Astrocyte (in vitro differentiated cells and primary cell): ENCODE measurements at places on chromosomes 7 and 10. TPM values are rescaled to one million over a fixed set of nuclear protein-coding genes. Genes with fewer than 3 reads are reported as not detected.

DNA sequence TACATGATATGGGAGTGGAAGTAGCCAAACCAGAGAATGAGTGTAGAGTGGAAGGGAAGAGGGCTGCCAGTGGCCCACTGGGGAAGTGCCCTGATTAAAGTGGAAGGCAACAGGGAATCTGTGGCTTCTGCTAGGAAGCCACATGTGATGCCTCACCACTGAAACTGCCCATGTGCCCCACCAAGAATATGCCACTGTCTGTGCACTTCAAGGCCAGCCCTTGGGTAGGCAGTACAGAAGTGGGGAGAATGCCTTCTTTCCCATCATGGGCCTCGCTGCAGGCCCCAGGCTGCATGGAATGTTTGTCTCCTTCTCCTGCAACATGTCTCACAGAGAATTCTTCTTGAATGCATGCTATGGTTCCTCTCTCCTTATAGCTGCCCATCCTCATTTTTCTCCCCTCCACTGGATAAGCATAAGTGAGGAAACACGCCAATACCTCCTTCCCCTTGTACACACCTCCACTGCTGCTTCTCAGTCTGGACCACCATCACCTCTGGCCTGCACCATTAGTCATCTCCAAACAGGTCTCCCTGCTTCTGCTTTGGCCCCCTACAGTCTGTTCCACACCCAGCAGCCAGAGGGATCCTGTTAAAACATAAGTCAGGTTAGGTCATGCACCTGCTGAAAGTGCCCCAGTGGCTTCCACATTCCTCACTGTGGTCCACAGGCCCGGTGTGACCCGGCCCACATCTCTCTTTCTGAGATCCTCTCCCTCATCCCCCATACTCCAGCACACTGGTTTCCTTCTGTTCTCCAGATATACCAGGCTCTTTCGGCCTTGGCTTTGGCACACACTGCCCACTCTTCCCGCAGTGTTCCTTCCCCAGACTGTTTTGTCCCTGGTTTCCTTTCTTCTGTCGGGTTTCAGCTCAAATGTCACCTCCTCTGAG lies 37.1 kb downstream of the SNX10 start:
- no peak for DNase-seq

Gene COL28A1
- 0.11 TPM in 1 of 2 replicates, not detected in the other for total RNA-seq

DNA sequence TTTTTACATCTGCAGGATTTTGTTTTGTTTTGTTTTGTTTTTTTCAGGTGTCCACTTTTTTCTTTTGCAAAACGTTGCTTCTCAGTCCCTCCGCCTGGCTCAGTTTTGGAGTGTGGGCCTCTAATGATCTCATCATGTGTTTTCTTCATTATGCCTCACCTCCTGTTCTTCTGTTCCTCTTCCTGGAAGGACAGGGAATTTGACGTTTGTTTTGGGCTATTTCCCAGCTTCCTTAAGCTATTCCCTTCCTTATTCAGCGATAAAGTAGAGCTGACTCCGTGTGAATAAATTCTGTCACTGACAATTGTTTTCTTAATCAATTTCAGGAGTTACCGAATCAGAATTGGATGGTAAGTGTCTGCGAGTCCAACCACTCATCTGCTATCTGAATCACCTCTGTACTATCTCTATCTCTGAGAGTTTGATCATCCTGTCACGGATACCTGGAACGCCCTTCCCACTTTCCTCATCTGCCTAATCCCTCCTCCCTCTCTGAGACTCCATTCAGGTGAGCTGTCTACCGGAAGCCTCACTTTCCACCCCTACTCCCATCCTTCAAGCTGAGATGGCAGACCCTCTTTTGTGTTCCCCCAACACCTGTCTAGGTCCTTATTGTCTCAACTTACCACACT lies 218.4 kb downstream of the GATA3 start:
- no peak for DNase-seq

GRCh38 chr10:116768786-116769185 lies 26.4 kb upstream of the HSPA12A start:
- DNase-seq = no peak

- peak; percentile 95 for DNase-seq
Observed at GRCh38 chr7:55325371-55325792, 39.8 kb upstream of the LANCL2 start.

Gene C7orf33
- not detected in 2 replicates for total RNA-seq

Gene TCERG1L
- total RNA-seq = 1.9 and 3.5 TPM in 2 replicates

DNA sequence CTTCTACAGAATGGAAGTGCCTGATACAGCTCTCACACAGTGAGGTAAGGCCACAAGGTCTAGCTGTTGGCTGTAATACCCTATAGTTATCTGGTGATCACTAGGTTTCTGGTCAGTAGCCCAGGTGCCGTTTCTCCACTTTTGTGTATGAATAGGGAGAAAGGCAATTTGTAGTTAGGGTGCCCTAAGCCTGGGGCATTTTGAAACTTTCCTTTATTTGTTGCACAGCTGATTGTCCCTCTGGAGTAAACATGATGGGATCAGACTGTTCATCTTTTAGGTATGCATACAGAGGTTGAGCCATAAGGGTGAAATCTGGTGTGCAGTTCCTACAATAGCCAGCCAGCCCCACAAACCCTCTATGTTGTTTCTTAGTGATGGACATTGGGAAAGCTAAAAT lies 112.4 kb downstream of the ANKRD26 start:
- DNase-seq = no peak

DNA sequence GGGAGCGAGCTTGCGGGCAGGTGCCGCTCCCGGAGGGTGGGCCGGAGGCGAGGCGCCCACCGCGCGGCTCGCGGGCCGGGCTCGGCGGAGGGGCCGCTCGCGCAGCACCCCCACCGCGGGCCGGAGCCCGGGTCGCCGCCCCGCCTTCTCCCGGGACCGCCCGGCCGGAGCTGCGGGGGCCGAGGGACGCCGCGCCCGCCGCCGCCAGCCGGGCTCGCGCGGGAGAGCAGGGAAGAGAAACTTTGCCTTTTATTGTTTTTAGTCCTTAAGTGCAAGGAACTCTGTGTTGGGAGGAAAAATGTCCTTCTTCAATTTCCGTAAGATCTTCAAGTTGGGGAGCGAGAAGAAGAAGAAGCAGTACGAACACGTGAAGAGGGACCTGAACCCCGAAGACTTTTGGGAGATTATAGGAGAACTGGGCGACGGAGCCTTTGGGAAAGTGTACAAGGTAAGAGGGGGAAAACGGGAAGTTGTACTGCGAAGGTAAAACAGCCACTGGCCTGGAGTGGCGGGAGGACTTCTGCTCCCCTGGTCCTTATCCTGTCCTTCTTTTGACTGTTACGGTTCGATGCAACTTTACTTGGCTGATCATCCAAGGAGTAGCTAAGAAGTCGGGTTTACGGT lies 620 bp downstream of the SLK start:
- DNase-seq = peak; percentile 15

Gene SPDYE9
- not detected in 2 replicates for total RNA-seq

DNA sequence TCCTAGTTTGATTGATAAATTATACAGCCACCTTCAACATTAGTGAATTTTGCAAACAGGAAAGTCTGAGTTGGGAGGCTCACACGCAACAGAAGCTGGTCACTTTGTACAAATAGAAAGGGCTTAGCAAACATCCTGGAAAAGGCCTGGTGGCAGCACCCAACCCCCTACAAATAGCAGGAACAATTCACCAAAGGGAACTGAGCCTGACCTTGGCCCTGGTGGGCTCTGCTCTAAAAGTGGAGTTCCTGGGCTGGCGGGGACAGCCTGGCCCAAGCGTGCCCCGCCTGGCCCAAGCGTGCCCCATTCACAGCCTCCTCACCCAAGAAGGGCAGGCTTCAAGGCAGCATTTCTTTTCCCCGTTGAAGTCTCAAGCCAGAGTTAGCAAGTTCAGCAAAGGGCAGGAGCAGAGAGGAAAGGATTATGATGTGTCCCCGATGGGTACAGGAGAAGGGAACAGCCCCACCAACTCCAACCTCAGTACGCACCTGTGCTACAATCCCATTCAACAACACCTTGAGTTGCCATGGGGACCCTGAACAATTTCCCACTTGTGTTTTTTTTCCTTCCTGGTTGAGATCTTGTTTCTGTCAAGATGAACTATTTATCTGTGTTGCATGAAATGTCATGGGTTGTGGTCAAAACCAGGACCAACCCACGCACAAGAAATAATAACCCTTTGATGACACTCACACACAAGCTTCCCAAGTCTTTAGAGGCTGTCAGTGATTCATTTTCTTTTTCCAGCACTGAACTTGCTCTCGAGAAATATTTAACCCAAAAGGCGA lies 43.4 kb downstream of the RGS10 start:
- DNase-seq = peak; percentile 63

Gene OGDHL
- total RNA-seq = 1.2 and 1.9 TPM in 2 replicates

- peak; percentile 60 for DNase-seq
Observed at GRCh38 chr7:66258409-66258808, 53.3 kb downstream of the TPST1 start.

GRCh38 chr10:69506834-69507713 lies 55.8 kb downstream of the TSPAN15 start:
- no peak for DNase-seq

Gene MNX1
- total RNA-seq = not detected in 2 replicates

DNA sequence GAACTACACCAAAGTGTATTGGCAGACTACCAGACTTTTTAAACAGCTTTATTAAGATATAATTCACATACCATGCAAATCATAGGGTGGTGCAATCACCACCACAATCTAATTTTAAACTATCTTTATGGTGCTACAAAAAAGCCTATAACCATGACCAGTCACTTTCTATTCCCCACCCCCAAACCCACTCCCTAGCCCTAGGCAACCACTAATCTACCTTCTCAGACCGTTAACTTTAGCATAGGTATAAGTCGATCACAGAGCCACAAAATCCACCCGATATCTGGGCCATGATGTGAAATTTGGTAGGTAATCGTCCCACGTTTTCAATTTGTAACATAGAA lies 536 bp upstream of the POM121 start:
- no peak for DNase-seq

Gene TBXAS1
- total RNA-seq = 0.99 and 1.1 TPM in 2 replicates

DNA sequence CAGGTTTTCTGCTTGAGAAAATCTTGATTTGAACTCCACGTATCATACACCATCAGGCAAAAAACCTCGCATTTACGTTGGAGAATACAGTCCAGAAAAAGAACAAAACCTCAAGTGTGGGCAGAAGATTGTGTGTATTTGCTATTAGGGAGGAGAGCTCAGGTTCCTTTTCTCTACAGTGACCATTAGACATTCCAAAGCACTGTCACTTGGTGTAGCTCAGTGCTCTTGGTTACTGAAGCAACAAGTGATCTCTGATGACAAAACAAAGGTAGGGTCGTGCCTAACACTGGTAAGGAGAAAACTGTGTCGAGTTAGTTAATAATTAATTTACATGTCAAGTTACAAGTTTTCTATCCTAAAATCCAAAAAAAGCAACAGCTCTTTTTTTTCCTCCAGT lies 72.6 kb downstream of the C1GALT1 start:
- DNase-seq = no peak

DNA sequence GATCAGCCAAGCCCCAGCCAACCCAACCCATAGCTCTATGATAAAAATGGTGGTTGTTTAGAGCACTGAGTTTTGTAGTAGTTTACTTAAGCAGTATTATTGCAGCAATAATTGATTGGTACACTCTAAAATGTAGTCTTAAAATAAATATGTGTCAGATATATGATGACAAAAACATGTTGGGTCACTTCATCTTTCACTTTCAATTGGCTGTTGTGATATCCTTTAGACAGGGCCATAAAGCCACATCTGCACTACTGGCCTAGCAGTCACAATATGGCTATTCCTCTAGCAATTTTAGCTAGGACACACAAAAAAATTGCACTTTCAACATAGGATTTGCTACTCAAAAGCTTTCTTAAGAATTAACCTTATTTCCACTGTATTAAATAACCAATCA lies 5.9 kb upstream of the CAV1 start:
- DNase-seq = no peak

DNA sequence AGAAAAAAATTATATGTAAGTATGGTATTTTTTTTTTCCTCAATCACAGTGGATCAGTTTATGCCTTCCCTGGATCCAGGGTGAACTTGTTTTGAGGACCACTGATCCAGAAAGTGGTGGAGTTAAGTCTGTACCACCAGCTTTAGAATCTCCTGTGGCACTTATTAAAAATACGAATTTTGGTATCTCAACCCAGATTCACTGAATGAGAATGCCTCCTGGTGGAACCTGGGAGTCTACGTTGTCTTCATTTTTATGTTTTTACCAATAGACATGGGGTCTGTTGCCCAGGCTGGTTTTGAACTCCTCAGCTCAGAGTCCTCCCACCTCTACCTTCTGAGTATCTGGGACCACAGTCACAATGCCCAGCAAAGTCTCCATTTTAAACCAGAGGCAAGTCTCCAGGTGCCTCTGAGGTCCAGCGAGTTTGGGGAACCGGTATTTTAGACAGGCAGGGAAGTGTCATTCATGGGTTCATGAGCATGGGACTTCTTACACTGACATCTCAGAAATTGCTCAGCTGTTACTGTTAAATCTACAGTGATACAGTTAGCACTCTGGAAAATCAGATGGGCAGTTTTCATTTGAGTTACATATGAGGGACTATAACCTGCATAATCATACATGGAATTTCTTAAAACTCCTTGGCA lies 200.9 kb downstream of the AUTS2 start:
- DNase-seq = no peak

Gene PTPN20
- not detected in 2 replicates for total RNA-seq

Gene PODXL
- total RNA-seq = 29.9 and 47.1 TPM in 2 replicates

DNA sequence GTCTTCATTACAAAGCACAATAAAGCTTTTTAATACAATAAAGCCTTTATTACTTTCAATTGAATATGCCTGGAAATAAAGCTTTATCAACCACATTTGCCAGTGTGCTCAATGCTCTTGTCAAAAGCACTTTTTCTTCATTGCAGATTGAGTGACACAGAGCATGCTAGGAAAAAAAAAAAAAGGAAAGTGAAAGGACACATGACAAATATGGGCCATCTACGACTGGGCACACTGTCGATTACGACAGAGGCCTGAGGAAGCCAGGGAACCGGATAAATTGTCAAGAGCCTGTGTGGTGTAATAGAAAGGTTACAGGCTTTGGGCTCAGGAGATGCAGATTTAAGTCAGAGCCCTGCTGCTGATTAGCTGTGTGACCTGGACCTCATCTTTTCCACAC lies 84.8 kb upstream of the LRGUK start:
- no peak for DNase-seq

DNA sequence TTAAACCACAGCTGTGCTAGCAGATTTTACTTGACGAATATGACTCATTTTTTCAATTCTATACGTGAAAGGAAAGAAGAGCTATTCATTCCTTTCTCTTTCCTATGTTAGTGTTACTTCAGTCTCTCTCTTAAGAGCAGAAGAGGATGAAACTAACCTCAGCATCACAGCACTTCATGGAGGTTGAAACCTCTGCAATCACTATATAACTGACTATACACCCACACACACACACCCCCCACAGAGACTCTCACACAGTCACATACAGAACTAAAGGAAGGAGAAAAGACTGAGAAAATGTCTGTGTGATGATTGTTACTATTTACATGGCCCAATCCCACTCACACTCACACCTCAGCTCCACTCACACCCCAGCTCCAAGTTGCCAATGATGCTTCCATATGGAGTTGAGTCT lies 104.2 kb downstream of the KIF20B start:
- no peak for DNase-seq

Gene EN2
- not detected in 2 replicates for total RNA-seq

- DNase-seq = peak; percentile 54
Observed at GRCh38 chr10:53598914-53599313, 826.3 kb upstream of the MBL2 start.

Gene ADAP1
- 4.7 and 4.8 TPM in 2 replicates for total RNA-seq
